CD4-positive, alpha-beta T cell treated with Interferon gamma for 1 hour (primary cell): ENCODE measurements at places on chromosomes 13 and 19.
A peak's percentile ranks its signal among the peaks of the same experiment; 100 is the strongest.

GRCh38 chr19:13430790-13431582, 75.3 kb downstream of the CACNA1A start:
- DNase-seq, result peak; percentile 40

GRCh38 chr19:31349160-31349881, at the start of gene TSHZ3:
Gene TSHZ3, minus strand, starts transcription at chr19:31349436. Its CDS starts 217 bp downstream, at chr19:31349219.
- DNase-seq, result peak; percentile 49

- no peak for DNase-seq
Measured at GRCh38 chr13:67498948-67499347, 268.8 kb upstream of the PCDH9 start.

GRCh38 chr19:30084390-30084819, 142.4 kb downstream of the URI1 start:
- DNase-seq, result no peak

GRCh38 chr19:8357007-8357521, 6.9 kb upstream of the ANGPTL4 start:
- no peak for DNase-seq

DNA sequence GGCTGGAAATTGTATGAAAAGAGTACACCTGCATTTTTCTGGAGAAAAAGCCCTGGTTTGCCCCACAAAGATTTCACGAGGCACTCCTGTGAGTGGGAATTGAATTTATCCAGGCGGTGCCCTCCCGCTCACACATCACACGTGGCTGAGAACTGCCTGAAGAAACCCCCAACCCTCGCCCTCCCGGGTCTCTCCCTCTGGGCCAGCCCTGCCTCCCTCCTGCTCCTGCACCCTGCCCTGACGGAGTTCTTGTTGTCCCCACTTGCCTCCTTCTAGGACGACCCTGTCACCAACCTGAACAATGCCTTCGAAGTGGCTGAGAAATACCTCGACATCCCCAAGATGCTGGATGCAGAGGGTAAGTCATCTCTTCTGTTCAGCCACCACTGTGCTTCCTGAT, 35.2 kb downstream of the CAPN12 start:
- DNase-seq, result no peak

DNA sequence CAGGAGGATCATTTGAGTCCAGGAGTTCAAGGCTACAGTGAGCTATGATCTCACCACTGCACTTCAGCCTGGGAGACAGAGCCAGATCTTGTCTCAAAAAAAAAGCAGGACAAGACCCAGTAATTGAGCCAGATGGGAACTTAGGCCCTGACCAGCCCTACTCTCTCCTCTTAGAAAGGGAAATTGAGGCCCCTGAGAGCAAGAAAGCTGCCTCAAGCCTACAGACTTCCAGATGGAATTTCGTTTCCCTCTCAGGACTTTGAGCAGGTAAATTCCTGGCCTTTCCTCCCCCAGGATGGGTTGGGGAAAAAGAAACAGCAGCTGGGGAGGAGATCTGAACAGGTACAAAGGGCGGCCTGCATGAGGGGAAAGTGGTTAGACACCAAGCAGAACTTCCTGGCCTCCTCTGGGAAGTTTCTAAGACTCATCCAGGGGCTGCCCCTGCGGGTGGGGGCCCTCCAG, 3.6 kb upstream of the BCL3 start:
- no peak for DNase-seq

- DNase-seq, result no peak
Measured at GRCh38 chr13:54705738-54706137, 1677.1 kb downstream of the OLFM4 start.
